ENCODE measurements at places on chromosomes 12 and 14.

GRCh38 chr14:37985826-37986470 is 221.8 kb upstream of the SSTR1 start:
- peak; percentile 46 for DNase-seq

GRCh38 chr14:22190411-22191191 is 398.4 kb downstream of the DAD1 start:
- DNase-seq: peak; percentile 11

- no peak for DNase-seq
Measured at GRCh38 chr12:1870998-1871917, 47.2 kb downstream of the CACNA2D4 start.

GRCh38 chr12:101857043-101857558 is 20.3 kb upstream of the DRAM1 start:
- peak; percentile 72 for DNase-seq

DNA sequence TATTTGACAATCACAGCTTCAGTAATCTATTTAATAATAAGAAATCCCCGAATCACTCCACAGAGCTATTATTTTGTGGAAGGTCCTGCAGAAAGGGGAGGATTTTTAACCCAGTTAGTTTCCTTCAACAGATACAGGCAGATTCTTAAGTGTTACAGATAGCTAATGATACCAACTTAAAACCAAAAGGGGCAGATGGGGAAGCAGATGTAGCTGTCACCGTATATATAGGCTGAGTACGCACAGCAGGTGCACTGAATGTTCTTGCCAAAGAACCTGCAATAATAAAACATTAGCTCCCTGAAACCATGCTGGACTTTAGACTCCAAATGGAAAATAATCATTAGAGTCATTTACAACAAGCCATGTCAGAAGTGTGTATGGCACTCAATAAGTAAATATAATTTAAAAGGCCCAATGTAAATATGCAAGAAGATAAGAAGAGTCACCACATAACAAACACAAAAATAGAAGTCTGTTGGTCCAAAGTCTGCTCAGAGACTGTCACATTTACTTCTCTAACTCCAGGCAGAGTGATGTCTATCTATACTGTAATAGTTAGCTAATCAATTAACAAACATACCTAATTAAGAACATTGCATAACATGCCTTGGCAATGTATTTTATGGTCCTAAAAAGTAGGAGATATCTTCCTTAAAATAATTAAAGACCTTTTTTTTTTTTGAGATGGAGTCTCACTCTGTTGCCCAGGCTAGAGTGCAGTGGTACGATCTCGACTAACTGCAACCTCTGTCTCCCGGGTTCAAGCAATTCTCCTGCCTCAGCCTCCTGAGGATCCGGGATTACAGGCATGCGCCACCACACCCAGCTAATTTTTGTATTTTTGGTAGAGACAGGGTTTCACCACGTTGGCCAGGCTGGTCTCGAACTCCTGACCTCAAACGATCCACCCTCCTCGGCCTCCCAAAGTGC is 78.8 kb downstream of the SEC23A start:
- DNase-seq: no peak

DNA sequence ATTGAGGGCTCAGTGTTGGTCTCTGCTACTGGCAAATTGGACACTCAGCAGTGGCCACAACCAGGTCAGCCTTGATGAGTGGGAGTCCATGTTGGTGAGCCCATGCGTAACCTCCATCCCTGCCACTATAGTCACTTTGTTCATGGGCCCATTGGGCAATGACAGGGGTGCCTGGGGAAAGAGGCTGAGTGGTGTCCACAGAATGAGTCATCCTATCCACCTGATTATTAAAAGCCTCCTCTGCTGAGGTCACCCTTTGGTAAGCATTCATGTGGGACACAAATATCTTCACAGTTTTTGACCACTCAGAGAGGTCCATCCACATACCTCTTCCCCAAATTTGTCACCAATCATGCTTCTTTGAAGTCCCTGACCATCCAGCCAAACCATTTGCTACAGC is 50.0 kb downstream of the FIGNL2 start:
- DNase-seq: no peak

- DNase-seq: no peak
Measured at GRCh38 chr12:130879212-130879686, 7.4 kb downstream of the RAN start.

DNA sequence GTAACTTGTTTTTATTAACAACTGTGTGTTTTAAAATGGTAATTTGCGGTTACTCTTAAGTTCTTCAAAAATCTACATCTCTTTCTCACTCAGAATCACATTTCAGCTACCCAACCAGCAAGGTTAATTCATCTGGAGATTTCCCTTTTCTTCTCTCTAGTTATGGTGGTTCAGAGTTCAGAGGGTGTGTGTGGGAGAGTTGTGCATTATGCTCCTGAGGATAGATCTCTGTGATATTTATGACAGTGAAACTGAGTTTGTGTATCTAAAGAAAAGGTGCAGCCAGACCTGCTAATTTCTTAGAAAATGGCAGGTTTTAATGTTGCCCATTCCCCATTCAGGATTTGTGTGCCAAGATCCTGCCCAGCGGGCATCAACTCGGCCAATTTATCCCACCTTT is 73.8 kb downstream of the TTLL5 start:
- no peak for DNase-seq

All from ACHN (cell line).